ENCODE measurements at places on chromosomes 5 and 9.

- DNase-seq, result no peak
Observed at GRCh38 chr5:150645070-150645700, 4.7 kb downstream of the SYNPO start.

DNA sequence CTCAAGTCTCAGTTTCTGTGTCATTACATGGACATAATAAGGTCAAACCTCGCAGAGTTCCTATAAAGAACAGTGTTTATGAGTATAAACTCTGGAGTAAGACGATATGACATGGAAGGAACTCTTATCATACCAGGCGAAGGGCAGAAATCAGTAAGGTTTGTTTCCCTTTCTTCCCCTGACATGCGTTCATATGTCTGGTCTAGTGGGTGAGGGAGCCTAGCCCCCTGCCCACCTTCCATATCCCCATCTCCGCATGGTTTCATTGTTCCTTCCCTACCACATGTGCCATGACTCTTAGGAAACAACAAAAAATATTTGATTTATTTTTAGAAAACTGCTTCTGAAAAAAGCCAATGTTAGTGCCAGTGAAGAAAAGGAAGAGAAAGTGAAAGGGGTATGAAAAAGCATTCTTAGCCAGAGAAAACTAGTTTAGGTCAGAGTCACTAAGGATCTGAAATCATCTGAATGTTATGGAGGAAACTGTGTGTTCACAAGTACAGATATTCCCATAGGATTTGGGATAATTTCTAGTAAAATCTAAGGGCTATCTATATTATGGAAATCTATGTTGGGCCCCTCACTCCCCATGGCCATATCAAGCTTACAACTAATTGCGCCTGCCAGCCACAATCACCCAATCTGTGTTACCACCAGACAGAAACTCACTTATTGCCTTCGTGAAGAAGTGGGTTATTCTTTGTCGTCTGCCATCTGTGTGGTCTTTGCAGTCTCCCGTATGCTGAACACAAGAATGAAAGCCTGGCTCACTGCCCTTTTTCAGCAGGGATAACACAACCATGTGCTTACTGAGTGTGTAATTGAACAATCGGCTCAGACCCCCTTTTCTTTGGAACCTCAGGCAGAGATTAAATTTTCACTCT lies 19.9 kb upstream of the HMHB1 start:
- DNase-seq, result no peak

GRCh38 chr9:120514405-120514804 lies 65.6 kb downstream of the CDK5RAP2 start:
- DNase-seq, result no peak

- DNase-seq, result no peak
Observed at GRCh38 chr5:56251440-56251839, 18.3 kb upstream of the ANKRD55 start.

DNA sequence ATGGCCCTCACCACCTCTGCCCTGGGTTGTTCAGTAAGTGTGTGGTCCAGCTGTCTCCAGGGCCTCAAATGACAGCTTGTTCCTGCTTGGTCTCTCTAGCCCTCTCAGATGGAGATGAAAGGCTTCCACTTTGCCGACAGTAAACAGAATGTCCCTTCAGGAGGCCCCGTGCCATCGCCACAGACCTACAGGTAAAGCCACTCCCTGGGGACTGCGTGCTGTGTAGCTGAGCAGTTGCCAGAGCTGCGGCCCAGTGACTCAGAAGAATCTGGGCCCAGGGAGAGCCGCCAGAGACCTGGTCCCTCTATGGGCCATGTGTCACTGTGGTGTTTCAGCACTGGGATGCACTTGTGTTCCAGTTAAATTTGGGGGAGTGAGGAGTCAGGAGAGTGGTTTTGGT lies 10.6 kb upstream of the POMT1 start:
- no peak for DNase-seq
